Pancreas (tissue), 10 donors: ENCODE measurements at places on chromosomes 11 and 22.

GRCh38 chr11:63838150-63838677 is 696 bp upstream of the MARK2 start:
- no peaks in the 10 kb centered on the region for H3K36me3 ChIP-seq
- no peak overlapping the region for H3K4me3 ChIP-seq
- no peaks in the 10 kb centered on the region for H3K27me3 ChIP-seq
- H3K27ac ChIP-seq, result peak overlapping the region; percentile 85
- DNase-seq, result peak; percentile 60
- peaks cover 38% of the 10 kb centered on the region for H3K4me1 ChIP-seq

- H3K27ac ChIP-seq, result no peak overlapping the region
- H3K4me3 ChIP-seq, result no peak overlapping the region
- H3K36me3 ChIP-seq, result no peaks in the 10 kb centered on the region
- peaks cover 4% of the 10 kb centered on the region for H3K4me1 ChIP-seq
These were observed 36.2 kb downstream of the PISD start for GRCh38 chr22:31625661-31626426.

- H3K27me3 ChIP-seq, result no peaks in the 10 kb centered on the region
- no peaks in the 10 kb centered on the region for H3K4me1 ChIP-seq
These were observed 62.7 kb upstream of the FIBIN start for GRCh38 chr11:26931248-26931631.

DNA sequence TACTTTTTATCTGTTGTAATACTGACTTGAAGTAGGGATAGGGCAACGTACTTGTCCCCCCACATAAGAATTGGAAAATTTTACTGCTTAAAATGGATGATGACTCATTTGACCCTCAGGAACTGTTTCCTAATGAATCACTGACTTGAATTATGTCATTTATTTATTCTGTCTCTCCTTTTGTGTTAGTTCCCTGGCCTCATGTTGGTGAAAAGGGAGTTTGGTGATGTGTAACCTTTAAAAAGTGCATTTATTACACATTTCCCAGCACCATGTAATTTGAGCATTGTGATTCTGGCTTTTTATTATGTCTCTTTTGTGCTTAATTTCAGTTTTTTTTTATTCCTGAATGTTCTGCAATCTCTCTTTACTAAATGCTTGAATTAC is 20.3 kb upstream of the PGM2L1 start:
- peaks cover 18% of the 10 kb centered on the region for H3K4me1 ChIP-seq
- H3K36me3 ChIP-seq, result no peaks in the 10 kb centered on the region
- no peaks in the 10 kb centered on the region for H3K27me3 ChIP-seq
- no peak for DNase-seq

- no peaks in the 10 kb centered on the region for H3K36me3 ChIP-seq
- H3K4me1 ChIP-seq, result no peaks in the 10 kb centered on the region
- no peak overlapping the region for H3K4me3 ChIP-seq
These were observed 1160.5 kb upstream of the CNTN5 start for GRCh38 chr11:97860237-97860636.

GRCh38 chr11:75254326-75254725 is 13.8 kb downstream of the TPBGL start:
- no peaks in the 10 kb centered on the region for H3K4me1 ChIP-seq
- H3K4me3 ChIP-seq, result no peak overlapping the region
- H3K27me3 ChIP-seq, result no peaks in the 10 kb centered on the region
- H3K27ac ChIP-seq, result no peak overlapping the region

GRCh38 chr11:50423208-50423607 is 390.5 kb downstream of the OR4C45 start:
- no peaks in the 10 kb centered on the region for H3K36me3 ChIP-seq
- no peaks in the 10 kb centered on the region for H3K4me1 ChIP-seq
- H3K4me3 ChIP-seq, result no peak overlapping the region

DNA sequence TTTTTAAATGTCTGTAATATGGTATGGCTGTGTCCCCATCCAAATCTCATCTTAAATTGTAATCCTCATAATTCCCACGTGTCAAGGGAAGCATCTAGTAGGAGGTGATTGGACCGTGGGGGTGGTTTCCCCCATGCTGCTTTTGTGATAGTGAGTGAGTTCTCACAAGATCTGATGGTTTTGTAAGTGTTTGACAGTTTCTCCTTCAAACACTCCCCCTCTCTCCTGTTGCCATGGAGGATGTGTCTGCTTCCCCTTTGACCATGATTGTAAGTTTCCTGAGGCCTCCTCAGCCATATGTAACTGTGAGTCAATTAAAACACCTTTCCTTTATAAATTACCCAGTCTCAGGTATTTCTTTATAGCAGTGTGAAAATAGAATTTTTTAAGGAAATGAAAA is 31.1 kb upstream of the CD44 start:
- H3K4me1 ChIP-seq, result no peaks in the 10 kb centered on the region
- H3K27me3 ChIP-seq, result no peaks in the 10 kb centered on the region
- H3K27ac ChIP-seq, result no peak overlapping the region
- no peak for DNase-seq

GRCh38 chr22:26095256-26095956 is 73.9 kb upstream of the SEZ6L start:
- no peak overlapping the region for H3K27ac ChIP-seq
- no peak for DNase-seq
- H3K4me3 ChIP-seq, result no peak overlapping the region
- no peaks in the 10 kb centered on the region for H3K36me3 ChIP-seq
- no peaks in the 10 kb centered on the region for H3K4me1 ChIP-seq
- H3K27me3 ChIP-seq, result no peaks in the 10 kb centered on the region

- no peaks in the 10 kb centered on the region for H3K4me1 ChIP-seq
- no peaks in the 10 kb centered on the region for H3K27me3 ChIP-seq
- no peaks in the 10 kb centered on the region for H3K36me3 ChIP-seq
These were observed 40.3 kb downstream of the OR5B17 start for GRCh38 chr11:58318532-58318931.

- peak; percentile 38 for DNase-seq
- H3K36me3 ChIP-seq, result no peaks in the 10 kb centered on the region
- H3K27ac ChIP-seq, result no peak overlapping the region
These were observed 111.1 kb downstream of the KCNQ1 start for GRCh38 chr11:2555891-2556290.

DNA sequence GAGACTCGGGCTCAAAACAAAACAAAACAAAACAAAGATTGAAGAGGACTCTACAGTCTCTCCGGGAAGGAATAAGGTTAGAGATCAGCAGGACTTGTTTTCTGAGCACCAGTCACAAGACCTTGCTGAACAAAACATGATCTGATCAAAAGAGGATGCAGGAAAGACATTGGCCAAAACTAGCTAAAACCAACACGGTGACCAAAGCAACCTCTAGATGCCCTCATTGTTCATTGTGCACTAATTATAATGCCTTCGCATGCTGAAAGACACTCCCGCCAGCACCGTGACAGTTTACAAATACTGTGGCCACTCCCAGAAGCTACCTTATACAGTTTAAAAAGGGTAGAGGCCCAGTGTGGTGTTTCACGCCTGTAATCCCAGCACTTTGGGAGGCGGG is 15.7 kb upstream of the CHKA start:
- DNase-seq, result no peak
- H3K4me3 ChIP-seq, result no peak overlapping the region
- peaks cover 29% of the 10 kb centered on the region for H3K4me1 ChIP-seq

DNA sequence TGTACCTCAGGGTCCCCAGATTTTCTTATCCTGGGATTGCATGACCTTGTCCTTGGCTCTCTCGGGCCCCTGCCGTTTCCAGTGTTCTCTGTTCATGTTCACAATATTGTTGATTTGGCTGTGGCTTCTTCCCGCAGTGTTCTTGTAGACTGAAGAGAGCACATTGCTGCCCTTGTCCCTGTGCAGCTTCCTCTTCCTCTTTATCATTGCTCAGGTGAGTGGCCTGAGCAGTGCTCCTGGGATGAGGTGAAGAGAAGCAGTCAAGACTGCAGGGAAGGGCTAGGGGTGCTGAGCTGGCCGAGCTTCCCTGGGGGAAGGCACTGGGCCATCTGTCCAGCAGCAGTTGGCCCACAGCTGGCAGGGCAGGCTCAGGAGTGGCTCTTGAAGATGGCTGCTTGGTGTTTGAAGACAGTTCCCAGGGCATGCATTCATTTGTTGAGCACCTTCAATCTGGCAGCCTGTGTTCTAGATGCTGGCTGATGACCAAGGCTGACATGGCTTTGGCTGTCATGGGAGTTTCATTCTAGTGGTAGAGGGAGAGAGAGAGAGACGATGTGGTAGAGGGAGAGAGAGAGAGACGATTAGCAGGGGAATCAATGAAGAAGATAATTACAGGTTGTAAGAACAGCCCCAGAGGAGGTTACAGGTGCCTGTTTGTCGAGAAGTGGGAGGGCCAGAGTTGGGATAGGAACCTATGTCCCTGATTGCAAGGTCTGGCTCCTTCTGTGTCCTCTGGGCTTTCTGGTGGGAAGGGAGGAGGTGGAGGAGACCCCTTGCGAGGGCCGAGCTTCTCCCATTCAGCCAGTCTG is 17.4 kb downstream of the BMAL1 start:
- H3K27me3 ChIP-seq, result no peaks in the 10 kb centered on the region
- H3K36me3 ChIP-seq, result no peaks in the 10 kb centered on the region
- no peaks in the 10 kb centered on the region for H3K4me1 ChIP-seq
- no peak for DNase-seq
- no peak overlapping the region for H3K27ac ChIP-seq

GRCh38 chr11:95514416-95515110 is 275.0 kb downstream of the FAM76B start:
- no peaks in the 10 kb centered on the region for H3K27me3 ChIP-seq
- no peaks in the 10 kb centered on the region for H3K36me3 ChIP-seq
- H3K4me3 ChIP-seq, result no peak overlapping the region
- no peak overlapping the region for H3K27ac ChIP-seq
- no peaks in the 10 kb centered on the region for H3K4me1 ChIP-seq
- no peak for DNase-seq

DNA sequence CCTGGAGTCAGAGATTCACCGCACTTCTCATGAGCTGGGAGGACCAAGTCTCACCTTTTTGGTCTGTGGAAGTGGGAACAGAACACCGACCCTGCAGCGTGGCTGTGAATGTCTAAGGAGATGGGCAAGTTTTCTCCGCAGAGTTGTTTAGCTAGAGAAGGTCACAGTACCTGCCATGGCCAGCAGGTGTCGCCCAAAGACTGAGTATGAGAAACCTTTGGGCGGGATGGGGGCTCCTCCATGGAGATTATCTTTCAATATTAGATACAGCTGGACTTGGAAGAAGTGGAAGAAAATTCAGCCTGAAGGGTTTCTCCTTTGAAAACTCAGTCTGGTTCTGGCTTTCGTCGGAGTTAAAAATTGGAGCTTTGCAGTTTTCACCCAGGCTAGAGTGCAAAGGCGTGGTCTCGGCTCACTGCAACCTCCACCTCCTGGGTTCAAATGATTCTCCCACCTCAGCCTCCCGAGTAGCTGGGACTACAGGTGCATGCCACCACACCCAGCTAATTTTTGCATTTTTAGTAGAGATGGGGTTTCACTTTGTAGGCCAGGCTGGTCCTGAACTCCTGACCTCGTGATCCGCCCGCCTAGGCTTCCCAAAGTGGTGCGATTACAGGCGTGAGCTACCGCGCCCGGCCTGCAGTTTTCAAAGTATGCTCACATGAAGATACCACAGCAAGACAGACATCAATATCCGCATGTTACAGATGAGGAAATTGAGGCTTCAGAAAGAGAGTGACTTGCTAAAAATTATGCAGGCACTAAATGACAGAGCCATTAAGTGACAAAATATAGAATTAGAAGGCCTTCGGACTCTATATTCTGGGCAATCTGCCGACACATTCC is 10.7 kb upstream of the DSCAML1 start:
- DNase-seq, result no peak
- no peaks in the 10 kb centered on the region for H3K27me3 ChIP-seq
- H3K27ac ChIP-seq, result no peak overlapping the region
- no peaks in the 10 kb centered on the region for H3K36me3 ChIP-seq

- no peaks in the 10 kb centered on the region for H3K4me1 ChIP-seq
- no peak overlapping the region for H3K27ac ChIP-seq
- no peaks in the 10 kb centered on the region for H3K36me3 ChIP-seq
- H3K27me3 ChIP-seq, result no peaks in the 10 kb centered on the region
- DNase-seq, result no peak
- no peak overlapping the region for H3K4me3 ChIP-seq
These were observed 183.4 kb downstream of the BUD13 start for GRCh38 chr11:116589402-116589801.

DNA sequence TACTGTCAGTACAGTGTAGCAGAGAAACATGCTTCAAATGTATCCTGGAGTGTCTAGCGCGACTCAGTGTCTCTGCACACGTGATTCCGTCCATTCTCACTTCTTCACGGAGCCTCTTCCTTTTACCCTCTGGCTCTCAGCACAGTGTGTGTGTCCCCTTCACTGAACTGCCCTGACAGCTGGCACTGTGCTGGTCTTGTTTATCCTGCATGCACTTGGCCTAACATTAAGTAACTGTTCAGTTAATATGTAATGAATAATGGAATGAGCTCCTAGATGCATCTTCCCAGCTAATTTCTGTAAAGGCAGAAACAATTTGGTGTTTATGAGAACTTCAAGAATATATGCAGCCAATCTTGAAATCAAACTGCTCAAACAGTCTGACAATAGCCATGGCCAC is 44.4 kb downstream of the KMT5B start:
- H3K27ac ChIP-seq, result no peak overlapping the region
- H3K4me1 ChIP-seq, result peaks cover 7% of the 10 kb centered on the region
- peaks cover 12% of the 10 kb centered on the region for H3K36me3 ChIP-seq

GRCh38 chr11:62046568-62047100 is 77.2 kb upstream of the INCENP start:
- H3K27me3 ChIP-seq, result no peaks in the 10 kb centered on the region
- no peaks in the 10 kb centered on the region for H3K36me3 ChIP-seq
- no peak for DNase-seq
- no peak overlapping the region for H3K27ac ChIP-seq
- peaks cover 6% of the 10 kb centered on the region for H3K4me1 ChIP-seq

DNA sequence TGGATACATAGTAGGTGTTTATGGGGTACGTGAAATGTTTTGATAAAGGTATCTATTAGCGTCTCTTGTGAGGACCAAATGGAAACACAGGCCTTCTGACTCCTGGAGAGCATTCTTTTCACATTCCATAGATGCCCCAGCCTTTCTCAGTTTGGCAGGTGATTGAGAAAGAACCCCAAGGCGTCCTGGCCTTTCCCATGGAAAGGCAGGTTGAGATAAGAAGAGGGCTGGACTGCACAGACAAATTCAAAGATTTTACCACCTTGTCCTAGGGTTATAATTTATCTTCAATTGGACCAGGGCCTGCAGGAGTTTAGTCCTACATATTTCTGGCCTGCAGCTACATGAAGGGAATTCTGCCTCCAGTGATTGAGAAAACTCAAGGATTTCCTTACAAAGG is 661 bp upstream of the OLFML1 start:
- no peak for DNase-seq
- no peaks in the 10 kb centered on the region for H3K27me3 ChIP-seq
- no peaks in the 10 kb centered on the region for H3K36me3 ChIP-seq
- no peak overlapping the region for H3K27ac ChIP-seq
- no peak overlapping the region for H3K4me3 ChIP-seq
- H3K4me1 ChIP-seq, result no peaks in the 10 kb centered on the region

- no peak overlapping the region for H3K4me3 ChIP-seq
- no peak for DNase-seq
- H3K27ac ChIP-seq, result no peak overlapping the region
- H3K27me3 ChIP-seq, result no peaks in the 10 kb centered on the region
- H3K4me1 ChIP-seq, result no peaks in the 10 kb centered on the region
These were observed 15.7 kb downstream of the MRGPRF start for GRCh38 chr11:68997124-68997994.

- H3K27me3 ChIP-seq, result no peaks in the 10 kb centered on the region
- H3K27ac ChIP-seq, result peak overlapping the region; percentile 41
- H3K4me1 ChIP-seq, result no peaks in the 10 kb centered on the region
- H3K36me3 ChIP-seq, result no peaks in the 10 kb centered on the region
- no peak overlapping the region for H3K4me3 ChIP-seq
- DNase-seq, result peak; percentile 41
These were observed 387.1 kb downstream of the SOX6 start for GRCh38 chr11:15969281-15969680.
